Activated CD4-positive, alpha-beta memory T cell treated with anti-CD3 and anti-CD28 coated beads, Interleukin-2, amount 10 ng/mL, durations not matched to agents 7 days and 5 days (primary cell): ENCODE measurements at places on chromosomes 2 and 18. TPM values are rescaled to one million over a fixed set of nuclear protein-coding genes. Genes with fewer than 3 reads are reported as not detected.

- peak; percentile 80 for DNase-seq
Measured at GRCh38 chr2:203718087-203718486, 11.6 kb downstream of the CD28 start.

DNA sequence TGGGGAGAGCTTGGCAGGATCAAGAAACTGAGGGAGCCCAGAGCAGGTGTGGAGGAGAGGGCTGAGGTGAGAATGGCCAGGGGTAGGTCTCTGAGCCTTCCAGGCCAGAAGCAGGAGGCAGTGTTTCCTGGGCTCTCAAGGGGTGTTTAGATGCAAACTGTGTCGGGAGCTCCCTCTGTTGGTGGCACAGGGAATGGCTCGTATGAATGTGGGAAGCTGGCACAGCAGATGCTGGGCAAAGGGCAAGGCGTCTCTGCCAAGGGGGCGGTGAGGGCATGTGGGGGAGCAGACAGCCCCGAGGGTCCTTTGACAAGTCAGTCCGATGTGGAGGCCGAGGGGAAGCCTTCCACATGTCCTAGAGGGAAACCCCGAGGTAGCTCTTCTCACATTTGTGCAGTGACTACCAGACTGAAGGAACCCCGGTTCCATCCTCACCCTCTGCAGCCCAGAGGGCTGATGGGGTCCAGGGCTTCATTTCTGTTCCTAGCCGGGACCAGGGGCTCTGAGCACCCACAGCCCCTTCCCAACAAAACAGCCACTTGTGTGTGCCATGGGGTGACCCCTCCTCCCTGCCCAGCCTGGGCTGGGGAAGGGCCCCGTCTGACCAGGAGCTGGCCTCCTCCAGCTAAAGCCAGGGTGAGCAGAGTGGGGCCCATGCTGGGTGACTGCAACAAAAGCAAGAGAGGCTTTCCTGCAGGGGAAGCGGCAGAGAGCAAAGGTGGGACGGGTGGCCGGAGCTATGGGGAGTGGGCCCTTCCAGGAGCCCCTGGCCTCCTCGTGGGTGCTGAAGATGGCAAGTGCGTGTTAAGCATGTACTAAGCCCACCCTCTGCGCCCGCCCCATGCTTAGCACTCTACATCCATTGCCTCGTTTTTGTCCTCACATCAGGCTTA is 103.4 kb downstream of the SEPTIN10 start:
- peak; percentile 79 for DNase-seq

GRCh38 chr2:100242891-100243619 is 79.2 kb downstream of the LONRF2 start:
- peak; percentile 40 for DNase-seq

Gene SERPINB7
- total RNA-seq = not detected
